ENCODE measurements at places on chromosomes 6 and 20. TPM values are rescaled to one million over a fixed set of nuclear protein-coding genes. Genes with fewer than 3 reads are reported as not detected.
A peak's percentile ranks its signal among the peaks of the same experiment; 100 is the strongest.

DNA sequence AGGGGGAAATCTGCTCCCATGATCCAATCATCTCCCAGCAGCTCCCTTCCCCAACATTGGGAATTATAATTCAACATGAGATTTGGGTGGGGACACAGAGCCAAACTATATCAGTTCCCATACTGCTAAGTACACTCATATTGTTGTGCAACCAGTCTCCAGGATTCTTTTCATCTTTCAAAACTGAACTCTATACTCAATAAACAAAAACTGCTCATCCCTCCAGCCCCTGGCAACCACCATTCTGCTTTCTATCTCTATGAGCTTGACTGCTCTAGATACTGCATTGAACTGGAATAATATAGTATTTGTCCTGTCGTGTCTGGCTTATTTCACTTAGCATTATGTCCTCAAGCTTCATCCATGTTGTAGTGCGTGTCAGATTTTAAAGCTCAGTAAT, 42.9 kb downstream of the STX11 start:
- no peak for DNase-seq

SIRPA gene
- total RNA-seq: 13.8 TPM

DNA sequence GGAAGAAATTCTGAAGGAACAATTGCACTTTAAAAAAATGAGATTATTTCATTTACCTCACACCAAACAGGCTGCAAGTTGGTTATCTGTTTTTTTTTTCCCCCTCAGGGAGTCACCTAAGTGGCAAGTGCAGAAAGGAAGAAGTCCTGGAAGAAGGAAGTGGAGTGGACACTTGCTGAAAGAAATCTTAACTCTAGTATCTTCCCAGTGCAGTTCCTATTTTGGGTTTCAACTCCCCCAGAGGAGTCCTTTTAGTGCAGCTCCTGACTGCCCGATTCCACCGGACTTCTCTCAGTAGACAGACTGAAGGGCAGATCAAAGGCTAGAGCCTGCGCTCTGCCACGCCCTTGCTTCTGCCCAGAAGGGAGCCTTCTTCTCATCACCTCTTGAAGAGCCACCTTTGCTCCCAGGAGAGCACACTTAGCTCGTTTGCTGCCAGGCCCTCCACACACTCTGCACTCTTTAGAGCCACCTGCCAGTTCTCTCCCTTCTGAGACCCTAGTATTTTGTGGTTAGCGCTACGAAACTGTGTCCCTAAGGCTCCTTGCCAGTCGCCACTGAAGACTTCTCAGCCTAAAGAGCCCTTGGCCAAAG, 4.9 kb downstream of the MTCL3 start:
- no peak for DNase-seq

- no peak for DNase-seq
Measured at GRCh38 chr6:111993342-111993741, 60.6 kb upstream of the CCN6 start.

GRCh38 chr6:134359302-134359701, 41.4 kb upstream of the SGK1 start:
- DNase-seq: no peak

GSTA1 gene
- total RNA-seq: not detected

- peak; percentile 46 for DNase-seq
Measured at GRCh38 chr20:8449123-8449522, 317.1 kb downstream of the PLCB1 start.

All from osteoblast (primary cell).